ENCODE measurements at places on chromosomes 2 and 18.
A peak's percentile ranks its signal among the peaks of the same experiment; 100 is the strongest.

DNA sequence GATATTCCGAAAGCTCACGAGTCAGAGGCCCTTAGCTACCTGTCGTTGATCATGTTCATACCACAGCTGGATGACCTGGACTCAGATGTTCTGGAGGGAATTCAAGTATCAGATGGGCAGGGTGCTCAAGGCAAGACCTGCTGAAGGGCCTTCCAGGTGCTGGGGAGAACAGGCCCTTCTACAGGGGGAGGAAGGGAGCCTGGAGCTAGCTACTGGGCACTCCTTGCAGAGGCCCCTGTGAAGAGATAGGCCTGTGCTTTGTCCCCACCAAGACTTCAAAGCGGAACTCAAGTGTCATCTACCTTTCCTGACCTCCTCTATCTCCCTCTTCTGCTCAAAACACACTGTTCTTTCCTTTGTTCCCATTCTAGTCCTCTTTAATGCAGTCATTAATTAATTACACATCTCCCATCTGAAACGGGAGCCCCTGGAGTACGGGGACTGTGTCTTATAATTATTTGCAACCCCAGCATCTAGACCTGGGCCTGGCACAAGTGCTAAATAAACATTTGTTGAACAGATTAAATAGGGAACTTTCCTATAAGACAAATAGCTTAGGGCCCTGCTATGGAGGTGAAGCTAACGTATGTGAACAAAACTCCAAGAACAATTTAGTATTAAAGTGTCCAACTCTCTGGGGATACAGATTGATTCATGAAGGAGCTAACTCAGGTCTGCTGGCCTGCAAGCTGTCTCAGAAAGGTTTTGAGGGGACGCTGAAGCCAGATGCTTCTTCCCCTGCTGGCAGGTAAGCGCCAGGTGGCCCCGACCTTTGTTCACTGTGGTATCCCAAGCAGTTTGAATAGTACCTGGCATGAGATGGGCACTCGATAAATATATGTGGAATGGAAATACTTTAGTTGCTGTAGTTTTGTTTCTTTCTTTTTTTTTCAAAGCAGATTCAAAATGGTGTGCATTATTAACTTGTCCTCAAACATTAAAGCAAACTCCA lies 22.0 kb downstream of the RHOB start:
- DNase-seq, result no peak

- DNase-seq, result peak; percentile 22
Observed at GRCh38 chr2:196046123-196046917, 22.3 kb downstream of the DNAH7 start.

- DNase-seq, result no peak
Observed at GRCh38 chr2:18883616-18884456, 294.5 kb upstream of the NT5C1B start.

DNA sequence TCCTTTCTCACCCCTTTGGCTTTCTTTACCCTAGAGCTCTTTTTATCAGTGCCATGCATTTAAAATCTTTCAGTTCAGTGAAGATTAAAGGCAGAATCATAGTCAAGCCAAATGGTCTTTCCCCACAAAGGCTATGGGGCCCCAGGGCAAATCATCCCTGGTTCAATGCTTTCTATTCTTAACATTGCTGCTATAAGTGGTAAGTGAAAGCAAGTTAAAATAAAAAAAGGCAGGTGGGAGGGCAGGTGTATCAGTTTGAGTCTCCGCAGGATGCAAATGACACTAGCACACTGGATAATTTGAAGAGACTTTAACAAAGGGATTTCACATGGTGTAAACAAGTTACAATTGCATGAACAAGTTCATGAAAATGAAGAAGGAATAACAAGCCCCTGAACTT lies 757.4 kb downstream of the SATB2 start:
- no peak for DNase-seq

- peak; percentile 74 for DNase-seq
Observed at GRCh38 chr2:54634564-54635511, 88.6 kb upstream of the EML6 start.

GRCh38 chr18:76757335-76757734 lies 65.0 kb upstream of the ZNF236 start:
- no peak for DNase-seq

DNA sequence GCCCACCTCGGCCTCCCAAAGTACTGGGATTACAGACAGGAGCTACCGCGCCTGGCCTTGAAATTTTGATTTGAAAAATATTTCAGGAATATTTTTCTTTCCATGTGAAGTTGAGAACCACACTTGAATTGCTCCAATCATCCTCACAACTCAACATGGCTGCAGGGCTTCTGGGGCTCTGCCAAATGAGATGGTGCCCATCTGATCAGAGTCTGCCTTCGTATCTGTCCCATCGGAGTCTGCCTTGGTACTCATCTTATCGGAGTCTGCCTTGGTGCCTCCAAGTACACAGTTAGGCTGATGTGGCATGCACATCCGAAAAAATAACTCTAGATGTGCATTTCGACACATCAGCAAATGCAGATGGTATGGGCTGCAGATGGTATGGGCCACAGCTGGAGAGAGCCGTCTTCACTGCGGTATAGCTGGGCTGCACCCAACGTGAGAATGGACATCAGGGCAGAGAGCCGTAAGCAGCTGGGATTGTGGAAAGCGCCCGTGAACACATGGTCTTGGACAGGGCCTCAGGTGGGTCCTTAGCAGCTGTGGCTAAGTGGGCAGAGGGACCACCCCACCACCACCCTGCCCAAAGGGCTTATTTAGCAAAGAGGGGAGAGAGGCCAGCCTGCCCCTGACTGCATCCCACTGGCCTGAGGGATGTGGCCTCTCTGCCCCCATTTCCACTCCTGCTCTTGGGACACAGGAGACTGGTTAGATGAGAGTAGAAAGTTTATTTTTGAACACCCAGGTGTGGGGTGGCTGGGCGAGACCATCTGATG lies 52.1 kb upstream of the RBM44 start:
- no peak for DNase-seq

DNA sequence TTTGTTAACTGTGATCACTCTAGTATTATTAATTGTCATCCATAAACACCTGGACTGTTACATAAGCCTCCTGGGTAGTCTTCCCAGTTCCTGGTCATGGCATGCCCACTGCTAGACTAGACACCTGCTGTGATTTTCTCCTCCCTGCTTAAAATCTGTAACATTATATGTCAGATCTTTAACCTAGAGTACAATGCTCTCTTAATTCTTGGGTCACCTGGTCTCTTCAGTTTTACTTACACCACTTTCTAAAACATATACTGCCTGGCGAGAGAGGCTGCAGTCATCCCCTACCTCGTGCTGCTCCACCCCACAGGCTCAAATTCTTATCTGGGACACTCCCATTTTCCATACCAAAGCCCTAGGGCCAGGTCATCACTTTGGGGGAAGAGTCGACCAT lies 161.3 kb downstream of the CDH2 start:
- DNase-seq, result no peak

Measured in GM06990 (cell line).